Tibial nerve (tissue), 4 donors: ENCODE measurements at places on chromosomes 5 and 9. TPM values are rescaled to one million over a fixed set of nuclear protein-coding genes. Genes with fewer than 3 reads are reported as not detected.

HIGD2A gene
- 83.3 TPM for total RNA-seq

DNA sequence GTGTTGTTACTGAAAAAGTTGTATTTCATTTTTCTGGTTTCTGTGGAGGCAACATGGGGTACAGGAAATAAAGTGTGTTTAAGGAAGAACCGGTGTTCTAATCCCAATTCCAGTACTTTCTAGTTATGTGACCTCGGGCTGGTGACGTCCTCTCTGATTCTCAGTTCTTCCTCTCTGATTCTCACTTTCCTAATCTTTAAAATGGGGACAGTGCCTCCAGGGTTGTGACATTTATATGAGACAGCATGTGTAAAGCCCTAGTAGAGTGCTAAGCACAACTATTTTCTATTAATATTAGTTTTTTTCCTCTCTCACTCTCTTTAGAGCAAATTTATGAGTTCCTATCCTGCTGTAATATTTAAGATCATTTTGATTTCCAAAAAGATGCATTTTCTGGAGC is 50.9 kb upstream of the PTPDC1 start:
- no peak for DNase-seq
- no peak overlapping the region for H3K27ac ChIP-seq
- H3K27me3 ChIP-seq: no peaks in the 10 kb centered on the region

- H3K27ac ChIP-seq: no peak overlapping the region
- no peaks in the 10 kb centered on the region for H3K4me1 ChIP-seq
- no peaks in the 10 kb centered on the region for H3K36me3 ChIP-seq
- no peak overlapping the region for H3K4me3 ChIP-seq
- H3K27me3 ChIP-seq: no peaks in the 10 kb centered on the region
Measured at GRCh38 chr5:5017827-5018577, 122.1 kb upstream of the ADAMTS16 start.

FOXD1 gene
- total RNA-seq: 79.3 TPM
